Stimulated activated CD8-positive, alpha-beta memory T cell treated with anti-CD3 and anti-CD28 coated beads, Interleukin-15, amount 100 ng/mL, for 24 hours (primary cell): ENCODE measurements at places on chromosomes 16 and 17.

DNA sequence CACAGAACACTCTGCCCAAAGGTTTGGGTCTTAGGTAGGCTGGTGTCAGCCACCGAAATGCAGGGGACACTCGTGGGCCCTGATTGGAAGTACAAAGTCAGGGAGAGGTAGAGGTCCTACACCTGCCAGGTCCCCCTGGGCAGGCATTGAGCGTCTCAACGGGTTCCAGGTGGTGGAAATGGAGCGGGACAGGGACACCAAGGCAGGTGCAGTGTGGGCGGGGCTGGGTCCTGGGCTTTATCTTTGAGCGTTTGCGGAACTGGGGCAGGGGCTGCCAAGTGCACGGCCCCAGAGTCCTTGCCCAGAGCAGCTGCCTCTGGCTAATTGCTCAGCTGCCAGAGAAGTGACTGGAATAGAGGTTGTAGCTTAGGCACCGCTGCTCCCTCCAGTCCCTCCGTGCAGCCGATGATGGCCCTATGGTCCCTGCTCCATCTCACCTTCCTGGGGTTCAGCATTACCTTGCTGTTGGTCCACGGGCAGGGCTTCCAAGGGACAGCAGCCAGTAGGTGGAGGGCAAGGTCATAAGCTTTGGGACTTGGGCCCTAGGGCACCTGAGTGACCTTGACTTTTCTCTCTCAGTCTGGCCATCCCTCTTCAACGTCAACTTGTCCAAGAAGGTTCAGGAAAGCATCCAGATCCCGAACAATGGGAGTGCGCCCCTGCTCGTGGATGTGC lies at the start of gene ZACN:
TSS of gene ZACN (plus strand) at position 323 of the 675 bp plus-strand sequence. CDS start at position 406, 83 bp downstream.
- DNase-seq: no peak

GRCh38 chr17:16461606-16461866 lies 30.5 kb downstream of the LRRC75A start:
- no peak for DNase-seq

DNA sequence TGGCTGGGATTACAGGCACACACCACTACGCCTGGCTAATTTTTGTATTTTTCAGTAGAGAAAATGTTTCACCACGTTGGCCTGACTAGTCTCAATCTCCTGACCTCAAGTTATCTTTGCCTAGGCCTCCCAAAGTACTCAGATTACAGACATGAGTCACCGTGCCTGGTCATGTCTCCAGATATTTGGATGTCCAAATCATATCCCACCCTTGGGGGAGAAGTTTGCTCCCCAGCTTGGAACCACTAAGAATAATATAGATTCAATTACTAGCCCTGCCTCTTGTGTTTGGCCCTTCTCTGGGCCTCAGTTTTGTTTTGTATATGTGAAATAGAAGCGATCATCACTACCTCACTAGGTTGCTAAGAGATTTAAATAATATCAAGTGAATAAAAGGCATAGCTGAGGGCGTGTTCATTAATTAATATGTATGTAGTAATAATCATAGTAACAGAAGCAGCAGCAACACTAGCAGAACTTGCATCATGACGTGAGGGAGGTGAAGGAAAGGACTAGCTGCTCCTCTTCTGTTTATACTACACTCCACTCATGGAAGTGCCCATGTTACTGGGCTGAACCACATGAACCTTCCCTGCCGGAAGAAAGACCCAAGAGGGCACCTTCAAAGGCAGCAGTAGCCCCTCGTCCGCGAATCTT lies 253.6 kb upstream of the XYLT1 start:
- DNase-seq: no peak

GRCh38 chr16:720447-720989 lies 428 bp upstream of the ANTKMT start:
- no peak for DNase-seq

- DNase-seq: no peak
Observed at GRCh38 chr16:19817122-19817521, 67.5 kb downstream of the GPRC5B start.

DNA sequence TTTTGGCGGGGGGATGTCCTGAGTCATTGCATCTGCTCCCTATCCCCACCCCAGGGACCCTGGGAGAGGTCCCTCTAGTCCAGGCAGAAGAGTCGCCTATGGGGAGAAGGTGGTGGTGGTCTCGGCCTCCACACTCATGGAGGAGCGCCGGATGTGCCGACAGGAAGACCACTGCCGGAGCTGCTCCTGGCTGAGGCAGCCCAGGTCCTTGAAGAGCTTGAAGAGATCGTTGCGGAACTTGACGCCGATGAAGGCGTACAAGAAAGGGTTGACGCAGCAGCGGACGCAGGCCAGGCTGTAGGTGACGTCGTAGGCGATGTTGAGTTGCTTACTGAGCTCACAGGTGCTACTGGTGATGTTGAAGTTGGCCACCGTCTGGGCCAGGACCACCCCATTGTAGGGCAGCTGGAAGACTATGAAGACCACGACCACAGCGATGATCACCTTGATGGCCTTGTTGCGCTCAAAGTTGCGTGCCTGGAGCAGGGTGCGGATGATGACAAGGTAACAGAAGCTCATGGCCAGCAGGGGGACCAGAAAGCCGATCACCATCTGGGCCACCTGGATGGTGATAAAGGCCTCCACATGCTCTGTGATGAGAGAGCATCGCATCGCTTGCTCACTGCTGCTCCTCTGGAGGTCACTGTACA lies 10.5 kb downstream of the CCR7 start:
- no peak for DNase-seq

DNA sequence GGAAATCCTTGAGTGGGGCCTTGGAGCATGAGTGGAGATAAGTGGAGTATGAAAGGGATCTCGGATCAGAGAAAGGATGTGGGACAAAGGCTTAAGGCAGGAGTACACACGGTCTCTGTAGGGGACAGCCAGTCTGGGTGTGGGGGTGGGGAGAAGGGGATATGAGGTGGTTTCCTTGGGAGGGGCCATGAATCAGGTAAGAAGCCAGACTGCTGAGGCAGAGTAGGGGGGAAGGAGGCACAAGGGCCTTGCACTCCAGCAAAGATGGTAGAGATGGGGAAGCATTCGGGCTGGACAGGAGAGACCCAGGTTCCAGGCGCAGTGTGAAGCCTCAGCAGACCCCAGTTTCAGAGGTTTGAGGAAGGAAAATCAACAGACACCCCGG lies 1.6 kb downstream of the HSD11B2 start:
- DNase-seq: no peak

DNA sequence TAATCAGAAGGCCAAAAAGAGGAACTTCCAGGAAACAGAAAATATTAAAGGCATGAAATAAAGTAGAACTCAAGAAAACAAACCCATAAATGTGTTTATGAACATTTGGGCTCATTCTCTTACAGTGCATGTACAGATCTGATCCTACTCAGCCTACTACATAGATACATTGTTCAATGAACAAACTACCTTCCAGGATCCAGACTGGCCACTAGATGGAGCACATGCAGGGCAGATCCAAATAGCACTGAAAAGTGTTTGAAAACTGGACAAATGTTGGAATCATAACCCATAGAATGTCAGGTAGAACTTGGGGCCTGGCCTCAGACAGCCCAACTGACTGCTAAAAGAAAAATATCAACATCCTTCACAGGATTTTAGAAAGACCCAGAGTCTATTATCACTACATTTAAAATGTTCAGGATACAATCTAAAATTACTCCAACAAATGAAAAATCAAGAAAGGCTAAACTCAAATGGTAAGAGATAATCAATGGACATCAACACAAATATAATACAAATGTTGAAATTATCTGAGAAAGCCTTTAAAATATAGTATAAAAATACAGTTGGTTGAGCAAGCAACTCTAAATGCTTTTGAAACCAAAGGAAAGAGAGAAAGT lies 122.4 kb upstream of the NUDT7 start:
- no peak for DNase-seq

DNA sequence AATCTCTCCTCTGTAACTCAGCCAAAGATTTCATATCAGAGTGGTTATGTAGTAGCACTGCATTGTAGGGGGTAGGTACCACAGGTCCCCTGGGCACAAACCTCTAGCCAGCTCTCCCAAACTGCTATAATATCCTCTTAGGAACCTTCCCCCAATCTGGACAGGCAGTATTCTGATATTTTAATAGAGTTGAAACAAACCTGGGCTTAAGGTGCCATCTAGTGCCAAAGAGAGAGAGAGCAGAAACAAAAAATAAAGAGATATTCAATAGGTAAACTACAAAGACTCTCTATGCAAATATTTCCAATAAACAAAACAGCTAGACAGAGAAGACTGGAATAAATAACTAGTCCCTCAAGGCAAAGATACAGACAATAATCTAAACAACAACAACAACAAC lies 1070.0 kb downstream of the CDH11 start:
- no peak for DNase-seq

DNA sequence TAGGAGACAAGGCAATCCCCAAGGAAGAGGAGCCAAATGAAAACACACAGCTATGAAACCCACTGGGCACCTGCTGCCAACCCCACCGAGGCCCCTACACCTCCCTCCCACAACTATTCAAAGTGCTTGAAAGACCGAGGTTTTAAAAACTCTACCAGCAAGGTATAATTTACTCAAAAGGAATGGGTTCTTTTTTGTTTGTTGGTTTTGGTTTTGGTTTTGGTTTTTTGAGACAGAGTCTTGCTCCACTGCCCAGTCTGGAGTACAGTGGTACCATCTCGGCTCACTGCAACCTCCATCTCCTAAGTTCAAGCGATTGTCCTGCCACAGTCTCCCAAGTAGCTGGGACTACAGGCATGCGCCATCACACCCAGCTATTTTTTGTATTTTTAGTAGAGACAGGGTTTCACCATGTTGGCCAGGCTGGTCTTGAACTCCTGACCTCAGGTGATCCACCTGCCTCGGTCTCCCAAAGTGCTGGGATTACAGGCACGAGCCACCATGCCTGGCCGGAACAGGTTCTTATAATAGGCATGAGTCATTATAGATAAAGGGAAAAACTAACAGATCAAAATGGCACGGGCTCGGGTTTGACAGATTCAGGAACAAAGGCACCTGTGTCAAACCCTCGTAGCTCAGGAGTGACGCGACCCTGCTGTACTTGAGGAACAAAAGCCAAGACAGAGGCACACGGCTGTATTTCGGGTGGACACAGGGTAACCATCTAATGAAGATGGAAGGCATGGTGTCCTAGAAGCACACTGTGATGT lies 40.7 kb downstream of the COTL1 start:
- no peak for DNase-seq

DNA sequence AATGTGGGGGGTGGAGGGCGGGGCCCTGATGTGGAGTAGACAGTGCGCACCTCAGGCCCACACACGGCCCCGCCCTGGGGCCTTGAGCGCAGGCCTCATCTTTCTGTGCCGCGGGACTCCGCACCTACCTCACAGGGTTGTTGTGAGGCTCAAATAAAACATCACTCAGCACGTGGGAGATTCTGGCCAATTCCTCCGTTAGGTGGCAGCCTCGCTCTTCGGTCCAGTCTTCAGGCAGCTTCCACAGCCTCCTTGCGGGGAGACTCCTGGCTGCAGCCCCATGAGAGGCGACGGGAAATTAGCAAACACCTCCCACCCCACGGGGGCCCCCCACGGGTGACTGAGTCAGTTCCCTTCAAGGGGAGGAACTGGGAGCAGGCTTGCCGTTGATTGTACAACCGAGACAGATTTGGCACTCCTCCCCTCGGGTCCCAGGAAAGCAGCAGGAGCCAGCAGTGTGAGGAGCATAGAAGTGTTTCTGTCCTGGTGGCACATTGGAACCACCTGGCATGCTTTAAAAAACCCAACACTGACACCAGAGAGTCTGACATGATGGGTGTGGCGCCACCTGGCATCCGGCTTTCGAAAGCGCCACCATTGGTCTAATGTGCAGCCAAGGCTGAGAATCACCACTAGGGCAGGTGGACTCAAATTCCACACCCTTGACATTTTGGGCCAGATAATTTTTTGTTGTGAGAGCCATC lies 7.6 kb downstream of the MRM1 start:
- no peak for DNase-seq

DNA sequence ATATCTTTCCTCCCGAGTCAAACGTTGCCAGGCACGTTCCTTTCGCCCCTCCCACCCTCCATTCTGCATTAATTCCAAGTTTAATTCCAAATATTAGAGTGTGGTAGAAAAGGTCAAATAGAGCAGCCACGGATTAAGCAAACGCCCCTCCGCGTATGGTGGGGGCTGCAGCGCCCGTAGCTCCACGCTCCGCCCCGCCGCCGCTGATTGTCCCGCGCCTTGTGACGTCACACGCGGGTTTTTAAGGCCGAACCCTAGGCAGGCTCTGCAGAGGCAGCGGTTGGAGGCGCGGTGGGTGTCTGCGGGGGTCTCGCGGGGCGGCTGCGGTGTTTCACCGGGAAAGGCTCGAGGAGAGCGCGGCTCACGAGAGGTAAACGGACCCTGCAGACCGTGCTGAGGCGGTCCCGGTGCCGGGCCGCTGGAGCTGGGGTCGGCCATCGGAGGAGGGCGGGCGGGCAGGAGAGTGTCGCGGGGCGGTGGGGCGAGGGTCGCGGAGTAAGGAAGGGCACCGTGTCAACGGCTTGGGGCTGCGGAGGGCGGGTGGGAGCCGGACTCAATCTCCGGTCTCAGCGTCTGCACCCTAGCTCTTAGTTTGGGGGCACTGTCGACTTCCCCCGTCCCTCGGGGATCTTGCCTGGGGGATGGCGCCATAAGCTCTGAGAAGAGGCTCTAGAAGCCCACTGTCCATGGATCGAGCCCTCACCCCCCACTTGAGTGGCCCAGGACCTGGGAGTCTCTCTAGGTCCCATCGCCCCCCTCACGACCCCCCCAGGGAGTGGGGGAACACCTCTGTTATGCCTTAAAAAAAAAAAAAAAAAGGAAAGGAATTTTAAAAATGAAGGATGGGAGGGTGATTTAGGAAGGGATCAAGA lies at the start of gene ARL4D:
TSS of gene ARL4D (plus strand) at position 270 of the 872 bp plus-strand sequence. CDS start 740 bp downstream, outside the sequence.
- peak; percentile 66 for DNase-seq

GRCh38 chr16:86664522-86665318 lies 86.4 kb downstream of the FOXL1 start:
- DNase-seq: no peak

- no peak for DNase-seq
Observed at GRCh38 chr17:68760141-68760475, 158.9 kb upstream of the FAM20A start.

GRCh38 chr17:57577751-57578607 lies 167.1 kb downstream of the CCDC182 start:
- DNase-seq: no peak

DNA sequence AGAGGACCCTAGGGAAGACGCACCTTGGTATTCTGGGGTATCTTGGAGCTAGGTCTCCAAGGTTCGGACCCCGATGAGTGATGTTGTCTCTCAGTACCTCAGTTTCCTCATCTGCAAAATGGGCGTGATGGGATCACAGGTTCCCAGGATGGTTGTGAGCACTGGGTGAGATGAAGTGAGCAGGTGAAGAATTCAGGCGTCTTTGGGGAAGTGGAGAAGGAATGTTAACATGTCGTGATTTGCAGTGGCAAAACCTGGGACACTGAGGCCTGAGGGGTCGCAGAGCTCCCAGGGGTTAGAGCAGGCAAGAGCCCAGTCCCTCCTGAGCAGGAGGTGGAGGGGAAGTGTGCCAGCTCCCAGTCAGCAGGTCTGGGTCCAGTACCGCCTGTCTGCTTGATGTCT lies 215.1 kb upstream of the GSE1 start:
- DNase-seq: no peak

- DNase-seq: no peak
Observed at GRCh38 chr17:55394357-55395021, 27.1 kb downstream of the MMD start.

DNA sequence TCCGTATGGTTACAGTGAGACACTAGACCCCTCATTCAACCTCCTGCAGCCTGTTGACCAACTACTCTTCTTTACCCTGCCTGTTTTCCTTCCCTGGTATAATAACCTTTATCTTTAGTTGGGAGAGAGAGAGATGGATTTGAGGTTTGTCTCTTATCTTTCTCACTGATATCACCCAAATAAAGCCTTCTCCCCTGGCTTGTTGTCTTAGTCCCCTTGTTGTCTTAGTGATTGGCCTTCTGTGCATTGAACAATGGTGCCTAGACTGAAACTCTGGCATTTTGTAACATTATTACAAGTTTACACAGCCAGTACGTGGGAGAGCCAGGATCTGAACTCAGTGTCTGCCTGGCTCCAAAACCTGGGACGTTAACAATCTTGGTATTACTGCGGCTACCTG lies 560.8 kb downstream of the HS3ST4 start:
- DNase-seq: no peak
